Stimulated activated CD8-positive, alpha-beta memory T cell treated with anti-CD3 and anti-CD28 coated beads, Interleukin-4, amount 100 ng/mL, for 1 hour (primary cell): ENCODE measurements at places on chromosomes 3 and 15.

DNA sequence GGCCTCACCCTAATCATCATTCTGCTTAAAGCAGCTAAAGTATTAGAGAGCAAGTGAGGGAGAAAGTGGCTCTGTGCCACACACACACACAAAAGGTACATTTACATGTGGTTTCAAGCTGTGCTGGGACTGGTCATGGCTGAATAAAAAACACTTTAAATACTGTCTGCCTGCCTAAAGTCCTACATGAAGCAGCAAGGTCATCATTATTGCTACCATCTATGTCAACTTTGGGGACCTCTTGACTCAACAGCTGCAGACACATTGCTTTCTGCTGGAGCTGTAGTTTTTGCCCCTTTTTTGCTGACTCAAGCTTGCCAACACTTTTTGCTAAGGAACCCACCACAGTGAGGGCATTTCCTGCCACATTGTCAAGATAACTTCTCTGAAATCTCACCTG, 1237.9 kb downstream of the ROBO2 start:
- DNase-seq: no peak

- no peak for DNase-seq
Observed at GRCh38 chr15:60313906-60314305, 83.9 kb downstream of the ANXA2 start.

DNA sequence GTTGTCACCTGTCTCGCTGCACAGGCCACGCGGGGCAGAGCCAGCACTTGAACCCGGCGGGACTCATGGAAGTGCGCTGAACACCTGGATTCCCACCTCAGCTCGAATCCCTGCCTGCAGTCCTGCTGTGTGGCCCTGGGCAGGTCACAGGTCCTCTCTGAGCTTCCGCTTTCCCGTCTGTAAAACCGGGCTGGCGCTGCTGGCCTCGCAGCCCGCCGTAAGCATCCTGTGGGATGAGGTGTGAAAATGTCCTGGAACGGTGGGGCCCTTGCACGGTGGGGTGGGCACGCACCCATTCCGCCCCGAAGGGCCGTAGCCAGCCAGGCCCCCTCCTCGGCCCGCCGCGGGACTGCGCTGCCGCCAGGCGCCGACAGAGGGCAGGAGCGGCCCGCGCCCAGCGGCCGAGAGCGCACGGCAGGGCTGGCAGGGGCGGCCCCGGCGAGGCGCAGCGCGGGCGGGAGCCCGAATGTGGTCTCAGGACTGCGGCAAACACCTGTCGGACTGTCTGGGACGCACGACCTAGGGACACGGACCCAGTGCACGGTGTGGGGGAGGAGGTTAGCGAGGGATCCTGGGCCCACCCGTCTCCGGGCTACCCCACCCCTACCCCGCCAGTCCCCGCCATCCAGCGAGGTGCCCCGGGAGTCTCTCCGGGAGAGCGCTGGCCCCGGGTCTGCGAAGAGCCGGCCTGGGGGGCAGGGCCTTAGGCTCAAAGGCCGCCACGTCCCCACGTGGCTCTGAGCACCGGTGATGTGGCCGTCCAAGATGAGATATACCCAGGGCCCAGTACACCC, 40.4 kb downstream of the DNAJB8 start:
- peak; percentile 10 for DNase-seq

- DNase-seq: peak; percentile 9
Observed at GRCh38 chr3:172622916-172623700, 87.8 kb downstream of the NCEH1 start.

GRCh38 chr3:21668012-21668411, 83.0 kb downstream of the ZNF385D start:
- DNase-seq: no peak

- no peak for DNase-seq
Observed at GRCh38 chr3:81095956-81096355, 665.5 kb downstream of the GBE1 start.

GRCh38 chr3:41369838-41370237, 170.5 kb downstream of the CTNNB1 start:
- DNase-seq: no peak

DNA sequence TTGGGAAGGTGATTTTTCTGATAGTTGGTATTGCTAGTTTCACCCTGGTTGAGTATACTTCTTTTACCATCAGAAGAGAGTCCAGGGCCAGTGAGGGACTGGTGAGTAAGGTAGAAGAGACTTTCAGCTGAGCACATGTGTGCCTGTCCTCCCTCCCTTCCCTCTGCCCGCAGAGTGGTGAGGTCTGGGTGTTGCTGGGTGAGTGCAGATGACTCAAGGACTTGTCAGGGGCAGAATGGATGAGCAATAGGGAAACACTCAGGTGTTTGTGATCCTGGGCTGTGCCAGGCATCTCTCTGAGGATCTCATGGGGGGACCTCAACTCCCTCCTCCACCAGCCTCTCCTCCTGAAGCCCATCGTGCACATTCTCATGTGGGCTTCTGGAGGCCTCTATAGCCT, 76.0 kb upstream of the GSK3B start:
- no peak for DNase-seq

GRCh38 chr15:59659366-59659765, 2.1 kb upstream of the GTF2A2 start:
- no peak for DNase-seq

DNA sequence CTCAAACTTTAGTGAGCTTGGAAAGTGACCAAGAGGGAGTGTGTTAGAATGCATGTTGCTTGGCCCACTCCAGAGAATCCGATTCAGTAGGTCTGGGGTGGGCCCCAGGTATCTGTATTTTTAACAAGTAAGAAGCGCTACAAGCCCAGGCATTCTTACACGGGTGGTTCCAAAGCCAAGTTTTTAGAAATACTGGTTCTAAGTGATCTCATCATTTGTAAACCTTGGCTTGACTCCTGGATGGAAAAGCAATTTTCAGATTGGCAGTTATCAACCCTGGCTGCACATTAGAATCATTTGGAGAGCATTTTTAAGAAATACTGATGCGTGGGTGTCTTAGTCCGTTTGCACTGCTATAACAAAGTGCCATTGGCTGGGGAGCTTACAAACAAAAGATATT, 27.3 kb upstream of the ST8SIA2 start:
- no peak for DNase-seq

- no peak for DNase-seq
Observed at GRCh38 chr3:42262525-42262924, 3.5 kb downstream of the CCK start.
